Occipital lobe (tissue), 3 donors: ENCODE measurements at places on chromosomes 4 and X.

DNA sequence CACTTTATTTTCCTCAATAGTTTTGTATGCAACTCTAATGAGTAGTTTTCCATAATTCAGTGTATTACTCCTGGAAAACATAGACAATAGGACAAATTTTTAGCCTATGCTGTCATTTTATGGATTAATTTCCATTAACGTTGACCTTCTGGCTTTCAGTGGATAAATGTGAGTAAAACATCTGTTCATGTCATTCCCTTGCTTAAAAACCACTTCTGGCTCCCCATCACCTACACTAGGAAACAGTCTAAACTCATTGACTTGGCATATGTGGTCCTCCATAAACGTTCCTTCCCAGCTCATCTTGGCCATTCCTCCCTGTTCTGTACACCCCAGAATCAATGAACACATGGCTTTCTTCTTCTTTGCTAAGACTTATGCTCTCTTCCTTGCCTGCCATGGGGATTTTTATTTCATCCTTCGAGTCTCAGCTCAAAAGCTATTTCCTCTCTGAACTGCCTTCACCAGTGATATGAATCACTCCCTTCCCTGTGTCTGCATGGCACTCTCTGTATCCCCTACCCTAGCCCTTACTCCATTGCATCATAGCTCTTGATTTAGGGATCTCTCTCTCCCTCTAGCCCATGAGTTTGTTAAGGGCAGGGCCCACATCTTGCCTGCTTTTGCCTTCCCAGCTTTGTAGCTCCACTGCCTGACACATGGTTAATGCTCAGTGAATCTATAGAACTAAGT, 34.8 kb downstream of the DOCK11 start:
- DNase-seq: no peak

- DNase-seq: no peak
These were observed 30.5 kb upstream of the PPP2R2C start for GRCh38 chr4:6502747-6503465.

DNA sequence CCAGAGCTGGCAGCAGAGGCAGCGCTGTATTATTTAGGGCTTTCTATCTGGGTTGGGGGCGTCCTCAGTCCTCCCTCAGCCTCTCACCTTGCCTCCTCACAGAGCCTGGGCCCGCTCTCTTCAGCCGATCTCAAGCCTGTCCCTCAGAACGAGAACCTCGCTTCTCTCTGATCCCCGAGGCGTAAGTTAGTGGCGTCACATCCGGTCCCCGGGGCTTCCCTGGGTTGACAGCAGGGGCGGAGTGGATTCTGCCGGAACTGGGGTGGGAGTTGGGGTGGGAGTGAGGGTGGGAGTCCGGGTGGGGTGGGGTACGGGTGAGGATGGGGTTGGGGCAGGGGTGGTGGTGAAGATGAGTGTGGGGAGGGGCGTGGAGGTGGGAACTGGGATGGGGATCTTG, at the start of gene MAGEA10:
TSS of gene MAGEA10 (minus strand) at position 190 of the 397 bp plus-strand sequence. CDS start 2,957 bp downstream, outside the sequence.
- no peak for DNase-seq

DNA sequence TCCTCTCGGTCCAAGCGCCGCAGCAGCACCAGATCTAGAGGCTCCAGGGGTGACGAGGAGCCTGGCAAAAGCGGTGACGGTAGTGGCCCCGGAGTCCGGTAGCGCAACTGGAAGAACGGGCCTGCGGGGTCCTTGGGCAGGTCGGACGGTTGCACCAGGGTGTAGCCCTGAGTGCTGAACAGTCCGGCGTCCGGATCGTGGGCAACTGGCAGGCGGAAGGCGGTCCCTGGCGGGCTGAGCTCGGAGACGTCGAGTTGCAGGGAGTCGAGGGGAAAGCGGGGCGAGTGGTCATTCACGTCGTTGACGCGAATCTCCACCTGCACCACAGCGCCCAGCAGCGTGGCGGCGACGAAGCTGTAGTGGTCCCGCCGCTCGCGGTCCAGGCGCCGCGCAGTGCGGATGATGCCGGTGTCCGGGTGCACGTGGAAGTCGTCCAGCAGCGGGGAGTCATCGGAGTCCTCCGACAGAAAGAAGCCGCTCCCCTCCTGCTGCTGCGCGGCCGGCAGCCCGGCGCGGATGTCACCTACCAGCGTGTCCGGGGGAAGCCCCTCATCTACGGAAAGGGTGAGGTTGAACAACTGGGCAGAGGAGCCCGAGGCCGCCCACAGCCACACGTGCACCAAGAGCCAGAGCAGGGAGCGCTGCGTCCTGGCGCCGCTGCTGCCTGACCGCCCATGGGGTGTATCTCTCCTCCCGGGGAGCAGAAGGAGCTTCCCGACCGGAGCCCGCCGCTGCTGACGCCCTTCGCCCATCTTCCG, 837 bp downstream of the DCHS2 start:
- no peak for DNase-seq

GRCh38 chrX:83860846-83861245, at the start of gene CYLC1:
Gene CYLC1 (plus strand): TSS chrX:83861146. CDS start chrX:83861183, 37 bp downstream.
- no peak for DNase-seq

- DNase-seq: no peak
These were observed 649.6 kb upstream of the DIPK2B start for GRCh38 chrX:45850197-45850774.

DNA sequence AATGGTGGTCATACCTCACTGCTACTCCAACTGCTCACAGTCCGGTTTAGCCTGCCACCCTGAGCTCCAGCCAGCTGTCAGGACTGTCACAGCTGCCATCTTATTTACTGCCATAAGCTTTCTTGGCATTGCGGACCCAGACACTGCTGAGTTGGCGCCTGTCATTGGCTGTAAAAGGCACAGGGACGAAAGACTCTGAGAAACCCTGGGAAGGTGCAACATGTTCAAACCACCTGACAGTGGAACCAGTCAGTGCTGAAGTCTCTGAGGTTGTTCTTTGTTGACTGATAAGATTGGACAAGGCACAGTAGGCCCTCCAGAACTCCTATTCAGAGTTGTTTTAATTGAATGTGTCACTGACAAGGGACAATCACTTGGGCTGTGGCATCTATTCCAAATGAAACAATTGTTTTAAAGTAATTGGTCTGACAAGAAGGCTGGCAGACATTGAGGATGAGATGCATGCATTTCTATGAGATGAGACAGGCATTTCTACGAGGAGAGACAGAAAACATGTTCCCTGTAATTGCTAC, 927.8 kb downstream of the STPG2 start:
- DNase-seq: no peak

- no peak for DNase-seq
These were observed at the start of gene GPR143 for GRCh38 chrX:9765737-9766097. Gene GPR143 (minus strand): TSS chrX:9765847. CDS start chrX:9765817, 30 bp downstream.

DNA sequence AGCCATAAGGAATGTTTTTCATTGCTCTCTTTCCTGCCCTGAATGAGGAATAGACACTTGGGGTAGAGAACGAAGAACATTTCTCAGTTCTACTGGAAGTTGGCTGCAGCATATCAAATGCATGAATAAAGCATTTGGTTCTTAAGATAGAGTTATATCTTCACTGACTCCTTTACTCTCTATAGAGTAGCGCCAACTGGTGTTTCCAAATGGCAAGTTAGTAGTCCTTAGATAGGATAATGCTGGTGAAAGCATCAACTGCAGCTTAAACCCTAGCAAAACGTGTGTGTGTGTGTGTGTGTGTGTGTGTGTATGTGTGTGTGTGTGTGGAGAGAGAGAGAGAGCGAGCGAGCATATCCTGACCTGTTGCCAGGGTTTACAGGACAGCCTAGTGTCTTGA, 62.2 kb upstream of the FRMPD4 start:
- DNase-seq: no peak

DNA sequence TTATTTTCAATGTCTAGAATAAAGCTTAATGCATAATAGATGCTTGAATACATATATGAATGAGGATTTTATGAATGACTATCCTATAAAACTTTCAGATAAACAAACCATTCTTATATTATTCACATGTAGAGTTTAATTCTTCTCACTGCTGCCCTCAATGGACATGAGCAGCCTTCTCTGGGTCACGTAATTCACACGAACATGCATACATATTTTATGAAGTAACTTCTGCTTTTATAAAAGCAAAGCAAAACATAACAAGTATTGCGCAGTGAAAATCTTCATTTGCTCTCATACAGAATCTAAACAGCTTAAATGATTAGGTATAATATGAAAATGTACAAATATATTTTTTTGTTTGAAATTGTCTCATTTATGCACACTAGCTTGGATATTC, 116.7 kb downstream of the TMA16 start:
- no peak for DNase-seq

- no peak for DNase-seq
These were observed 161.7 kb downstream of the RASL11B start for GRCh38 chr4:53023677-53024299.

DNA sequence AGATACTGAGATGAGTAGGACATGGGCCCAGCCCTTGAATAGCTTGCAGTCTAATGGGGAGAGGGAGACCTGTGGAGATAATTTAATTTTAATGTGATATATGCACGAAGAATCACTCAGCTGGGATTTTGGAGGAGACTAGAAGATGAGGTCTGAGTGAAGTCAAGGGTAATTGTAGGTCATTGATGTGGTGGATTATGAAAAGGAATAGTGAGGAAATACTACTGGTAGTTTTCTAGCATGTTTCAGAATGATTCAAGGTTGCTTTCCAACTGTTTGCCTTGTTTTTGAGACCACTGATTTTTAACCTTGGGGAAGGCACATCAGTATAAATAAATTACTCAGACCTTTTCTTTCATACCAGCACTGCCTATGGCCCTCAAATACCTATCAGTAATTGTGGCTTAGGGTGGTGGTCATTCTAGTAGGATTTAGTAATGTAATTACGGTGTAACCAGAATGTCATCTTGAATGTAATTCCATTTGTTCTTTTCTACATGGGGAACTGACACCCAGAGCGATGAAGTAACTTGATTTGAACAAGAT, 25.6 kb downstream of the PTTG2 start:
- DNase-seq: no peak

- DNase-seq: no peak
These were observed 296.2 kb downstream of the FRMPD4 start for GRCh38 chrX:12434493-12434892.

DNA sequence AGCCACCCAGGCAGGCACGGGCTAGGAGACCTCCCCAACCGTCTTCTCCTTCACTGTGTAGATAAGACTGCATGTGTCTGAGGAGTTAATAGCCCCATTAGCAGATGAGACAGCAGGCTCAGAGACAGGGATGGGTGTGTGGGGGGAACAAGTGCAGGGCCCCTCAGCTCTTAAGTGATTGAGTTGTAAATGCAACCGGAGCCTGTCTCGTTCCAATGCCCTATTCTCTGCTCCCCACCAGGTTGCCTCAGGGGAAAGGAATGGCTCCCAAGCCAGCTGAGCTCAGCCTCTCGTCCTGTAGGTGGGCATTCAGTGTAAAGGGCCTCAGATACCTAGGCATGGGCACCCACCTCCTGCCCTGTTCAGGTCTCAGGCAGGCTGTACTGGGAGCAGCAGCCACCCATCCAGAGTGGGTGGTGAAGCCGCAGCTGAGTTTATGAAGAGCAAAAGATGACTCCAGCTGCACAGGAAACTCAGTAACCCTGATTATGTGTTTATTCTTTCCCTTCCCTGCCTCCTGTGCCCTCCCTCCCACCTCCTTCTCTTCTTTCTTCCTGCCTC, 87.3 kb downstream of the PJA1 start:
- no peak for DNase-seq

DNA sequence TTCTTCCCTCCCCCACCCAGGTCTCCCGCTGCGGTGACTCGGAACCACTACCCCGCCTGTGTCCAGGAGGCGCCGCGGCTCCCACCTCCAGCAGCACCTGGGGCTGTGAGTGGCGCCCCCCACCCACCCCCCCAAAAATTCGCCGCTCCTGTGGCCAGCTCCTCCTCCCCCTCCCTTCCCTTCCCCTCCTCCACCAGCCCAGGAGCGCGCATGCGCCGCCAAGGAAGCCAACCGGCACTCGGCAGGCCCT, 278 bp downstream of the CLOCK start:
- DNase-seq: no peak

- no peak for DNase-seq
These were observed 6.0 kb upstream of the SOX3 start for GRCh38 chrX:140510895-140511295.

DNA sequence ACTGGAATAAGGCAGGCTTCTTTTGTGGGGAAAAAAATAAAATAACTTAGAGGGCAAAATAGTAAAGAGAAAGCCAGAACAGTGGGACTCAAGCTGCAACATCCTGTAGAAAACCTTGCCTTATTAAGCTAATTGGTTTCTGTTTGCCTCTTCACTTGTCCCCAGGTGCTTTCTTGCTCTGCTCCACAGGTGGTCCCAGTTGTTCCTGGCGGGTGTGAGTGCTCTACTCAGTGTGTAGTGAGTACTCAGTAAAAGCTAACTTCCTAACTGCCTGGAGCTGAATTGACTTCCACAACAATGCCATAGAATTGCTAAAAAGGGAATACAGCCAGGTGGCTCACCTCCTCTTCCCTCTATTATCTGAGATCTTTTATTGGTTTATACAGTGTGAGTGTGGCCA, 930.2 kb downstream of the C4orf33 start:
- DNase-seq: no peak

DNA sequence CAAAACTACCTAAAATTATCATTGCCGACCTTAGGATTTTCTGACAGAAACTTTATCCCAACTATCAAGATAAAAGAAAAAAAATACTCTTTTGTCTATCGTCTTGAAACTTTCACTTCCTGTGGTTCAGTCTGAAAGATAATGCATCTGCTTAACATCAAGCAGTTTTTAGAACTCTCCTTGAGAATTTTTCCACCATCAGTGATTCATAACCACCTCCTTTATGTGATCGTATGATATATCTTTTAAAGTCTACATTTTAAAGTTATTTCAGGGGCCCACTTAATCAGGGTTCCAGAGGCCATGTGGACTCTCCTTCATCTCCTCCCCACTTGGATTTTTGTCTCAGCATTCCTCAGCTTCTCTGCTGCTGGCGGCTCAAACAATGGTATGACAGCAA, 272.8 kb upstream of the TENM3 start:
- DNase-seq: no peak

GRCh38 chrX:16807548-16807947, 21.3 kb downstream of the TXLNG start:
- no peak for DNase-seq

GRCh38 chr4:93645120-93645519, 183.4 kb upstream of the ATOH1 start:
- no peak for DNase-seq

GRCh38 chr4:85084371-85085094, 118.0 kb upstream of the WDFY3 start:
- peak; percentile 1 for DNase-seq

DNA sequence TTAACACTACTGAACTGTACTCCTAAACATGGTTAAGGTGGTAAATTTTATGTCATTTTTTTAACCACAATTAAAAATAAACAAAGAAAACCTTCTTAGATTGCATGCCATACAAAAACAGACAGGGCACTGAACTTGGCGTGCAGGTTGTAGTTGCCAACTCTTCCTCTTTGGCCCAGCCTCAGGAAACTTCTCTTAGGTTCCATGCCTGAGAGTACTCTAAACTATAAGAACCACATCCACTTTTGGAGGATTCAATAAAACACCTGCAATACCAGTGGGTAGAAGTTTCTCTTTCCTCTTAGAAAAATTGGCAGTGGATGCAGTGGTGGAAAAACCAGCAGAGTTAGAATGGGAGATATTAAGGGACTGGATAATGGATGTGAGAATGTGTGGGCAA, 103.4 kb downstream of the LUZP4 start:
- no peak for DNase-seq
